ENCODE measurements at places on chromosomes 4 and X.

DNA sequence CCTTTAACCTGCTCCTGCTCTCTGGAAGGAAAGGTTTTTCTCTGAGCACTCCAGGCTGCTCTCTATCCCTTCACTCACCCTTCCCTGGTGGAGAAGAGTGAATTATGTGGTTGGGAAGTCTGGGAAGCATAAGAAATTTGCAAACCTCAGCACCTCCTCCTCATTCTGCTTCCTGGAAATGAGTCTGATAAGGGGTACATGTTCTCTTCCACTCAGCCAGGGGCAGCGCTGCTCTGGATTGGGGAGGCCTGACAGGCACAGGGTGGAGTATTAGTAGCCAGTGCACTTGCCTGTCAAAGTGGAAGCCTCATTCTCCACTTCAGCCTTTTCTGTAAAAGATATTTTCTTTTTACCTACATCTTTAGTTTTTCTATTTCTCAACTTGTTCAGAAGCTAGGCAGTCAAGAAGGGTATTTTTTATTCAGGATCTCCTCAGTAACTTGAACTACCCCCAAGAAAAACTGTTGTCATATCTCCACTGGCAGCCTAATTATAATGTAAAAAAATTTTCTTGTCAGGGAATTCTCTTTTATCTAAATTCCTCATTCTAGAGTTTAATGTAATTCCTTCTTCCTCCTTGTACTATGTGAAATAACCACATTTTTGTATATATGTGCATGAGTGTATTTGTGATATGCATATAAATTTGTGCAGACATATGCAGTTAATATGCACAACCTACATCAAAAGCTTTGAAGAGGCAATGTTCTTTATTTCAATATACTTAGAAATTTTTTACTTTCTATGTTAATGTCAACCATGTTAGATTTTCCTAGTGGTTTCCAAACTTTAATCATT is 15.3 kb downstream of the ADAMTS3 start:
- no peak for DNase-seq

GRCh38 chrX:2710041-2710840 is 19.1 kb downstream of the CD99 start:
- peak; percentile 85 for DNase-seq

- DNase-seq: no peak
These were observed 12.4 kb downstream of the TENM3 start for GRCh38 chr4:182255441-182256190.

DNA sequence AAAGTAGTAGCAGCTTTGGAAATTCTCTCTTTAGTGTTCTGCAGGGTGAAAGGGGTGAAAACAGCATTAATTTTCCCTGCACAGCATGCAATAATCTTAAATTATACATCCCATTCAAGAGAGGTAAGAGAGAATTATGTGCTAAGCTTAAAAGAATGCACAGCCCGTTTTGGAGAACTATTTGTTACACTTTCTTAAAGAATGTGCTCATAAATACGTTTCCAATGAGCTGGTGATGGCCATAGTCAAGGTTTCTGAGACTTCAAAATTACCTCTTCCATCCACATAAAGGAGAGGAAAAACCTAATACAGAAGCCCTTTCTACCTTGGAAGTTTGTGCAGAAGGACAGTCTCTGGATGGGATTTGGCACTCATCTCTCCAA is 766.7 kb upstream of the TENM3 start:
- no peak for DNase-seq

DNA sequence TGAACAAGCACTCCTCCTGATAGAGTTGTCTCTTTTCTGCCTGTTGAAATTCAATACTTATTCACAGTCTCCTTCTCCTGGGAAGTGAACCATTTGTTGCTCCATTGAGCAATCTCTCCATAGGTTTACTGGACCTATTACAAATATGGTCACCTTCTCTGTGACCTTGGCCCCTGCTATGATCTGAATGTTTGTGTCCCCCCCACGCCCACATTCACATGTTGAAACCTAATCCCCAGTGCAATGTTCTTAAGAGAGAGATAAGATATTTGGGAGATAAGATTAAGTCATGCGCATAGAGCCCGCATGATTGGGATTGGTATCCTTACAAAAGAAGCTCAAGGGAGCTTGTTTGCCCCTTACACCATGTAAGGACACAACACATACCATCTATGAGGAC is 54.1 kb upstream of the GABRE start:
- no peak for DNase-seq

GRCh38 chr4:168765726-168766125 is 244.3 kb downstream of the CBR4 start:
- DNase-seq: peak; percentile 81

DNA sequence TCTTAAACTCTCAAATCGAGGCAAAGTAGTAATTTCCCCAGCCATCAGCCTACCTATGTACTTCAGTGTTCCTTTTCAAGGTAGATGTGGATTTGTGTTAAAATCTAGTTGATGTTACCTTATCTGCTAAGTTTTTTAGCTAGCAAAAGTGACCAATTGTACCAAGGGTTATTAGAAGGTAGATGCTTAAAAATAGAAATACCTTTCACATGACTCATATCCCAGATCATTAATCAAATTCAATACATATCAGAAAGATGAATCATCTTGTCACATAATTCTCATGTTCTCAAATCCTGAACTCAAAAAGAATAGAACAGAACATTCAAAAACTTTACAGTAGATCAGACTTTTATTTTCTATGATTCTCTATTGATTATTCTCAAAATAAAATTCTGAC is 3.5 kb downstream of the ENAM start:
- peak; percentile 69 for DNase-seq

GRCh38 chr4:8694651-8695151 is 102.1 kb downstream of the CPZ start:
- no peak for DNase-seq

DNA sequence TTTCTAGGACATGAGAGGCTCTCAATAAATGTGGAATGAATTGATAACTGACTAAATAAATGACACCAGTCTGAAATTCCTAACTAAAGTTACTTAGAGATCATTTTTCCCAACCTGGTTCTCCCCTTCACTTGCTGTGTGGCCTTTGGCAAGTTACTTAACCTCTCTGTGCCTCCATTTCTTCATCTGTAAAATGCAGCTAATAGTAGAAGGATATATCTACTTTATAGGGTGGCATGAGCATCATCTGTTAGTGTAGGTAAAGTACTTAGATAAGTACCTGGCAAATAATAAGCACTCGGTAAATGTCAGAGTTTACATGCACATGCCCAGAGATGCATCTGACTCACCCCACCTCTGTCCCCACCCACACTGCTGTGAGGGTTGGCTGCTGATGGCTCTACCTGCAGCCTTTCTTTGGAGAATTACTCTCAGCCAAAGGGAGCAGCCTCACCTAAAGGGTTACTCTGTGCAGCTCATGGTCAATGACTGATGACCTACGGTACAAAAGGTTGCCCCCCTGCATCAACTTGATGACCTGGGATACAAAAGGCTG is 139.3 kb downstream of the CHIC2 start:
- no peak for DNase-seq

GRCh38 chr4:1465173-1466033 is 59.2 kb upstream of the NKX1-1 start:
- no peak for DNase-seq

DNA sequence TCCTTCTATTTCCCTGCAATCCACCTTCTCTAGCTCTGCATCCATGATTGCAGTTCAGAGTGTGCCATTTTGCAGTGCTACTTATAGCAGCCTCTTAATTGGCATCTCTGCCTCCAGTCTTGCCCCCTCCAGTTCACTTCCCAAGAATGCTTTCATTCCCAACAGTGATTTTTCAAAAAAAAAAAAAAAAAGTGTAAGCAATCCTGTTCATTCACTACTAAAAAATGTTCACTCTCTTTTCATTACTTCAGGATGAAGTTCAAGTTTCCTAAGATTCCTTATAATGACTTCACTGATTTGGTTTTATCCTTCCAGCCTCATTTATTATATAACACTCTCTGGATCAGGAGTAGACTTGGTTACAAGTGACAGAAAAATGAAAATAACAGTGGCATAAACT is 124.7 kb upstream of the LNX1 start:
- DNase-seq: no peak

DNA sequence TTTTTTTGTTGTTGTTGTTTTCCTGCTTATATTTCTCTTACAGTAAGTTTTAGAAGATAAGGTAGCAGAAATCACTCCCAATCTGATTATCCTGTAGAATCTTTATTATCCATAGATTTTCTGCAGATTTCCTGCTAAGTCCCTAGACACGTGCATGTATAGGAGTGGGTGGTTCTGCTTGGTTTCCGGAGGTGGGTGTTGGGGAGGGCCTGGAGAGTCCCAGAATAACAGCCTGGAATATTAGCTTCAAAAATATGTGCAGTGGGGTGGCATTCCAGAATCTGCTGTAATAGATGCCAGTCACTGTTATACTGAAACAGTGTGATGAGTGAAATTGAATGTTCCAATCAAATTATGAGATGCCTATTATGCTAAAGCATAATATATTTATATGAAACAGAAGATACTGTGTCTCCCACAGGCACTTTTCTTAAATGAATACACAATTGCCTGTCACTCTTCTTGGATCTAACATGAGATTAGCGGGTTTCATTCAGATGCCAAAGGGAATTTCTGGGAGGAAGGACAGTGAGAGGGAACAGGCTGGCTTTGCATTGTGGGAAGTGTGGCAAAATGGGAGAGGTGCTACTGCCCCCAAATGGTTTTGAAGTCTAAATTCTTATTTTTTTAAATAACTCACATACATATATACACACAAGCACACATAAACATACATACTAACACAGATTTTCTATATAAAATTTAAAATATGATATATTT is 37.6 kb downstream of the C4orf50 start:
- no peak for DNase-seq

DNA sequence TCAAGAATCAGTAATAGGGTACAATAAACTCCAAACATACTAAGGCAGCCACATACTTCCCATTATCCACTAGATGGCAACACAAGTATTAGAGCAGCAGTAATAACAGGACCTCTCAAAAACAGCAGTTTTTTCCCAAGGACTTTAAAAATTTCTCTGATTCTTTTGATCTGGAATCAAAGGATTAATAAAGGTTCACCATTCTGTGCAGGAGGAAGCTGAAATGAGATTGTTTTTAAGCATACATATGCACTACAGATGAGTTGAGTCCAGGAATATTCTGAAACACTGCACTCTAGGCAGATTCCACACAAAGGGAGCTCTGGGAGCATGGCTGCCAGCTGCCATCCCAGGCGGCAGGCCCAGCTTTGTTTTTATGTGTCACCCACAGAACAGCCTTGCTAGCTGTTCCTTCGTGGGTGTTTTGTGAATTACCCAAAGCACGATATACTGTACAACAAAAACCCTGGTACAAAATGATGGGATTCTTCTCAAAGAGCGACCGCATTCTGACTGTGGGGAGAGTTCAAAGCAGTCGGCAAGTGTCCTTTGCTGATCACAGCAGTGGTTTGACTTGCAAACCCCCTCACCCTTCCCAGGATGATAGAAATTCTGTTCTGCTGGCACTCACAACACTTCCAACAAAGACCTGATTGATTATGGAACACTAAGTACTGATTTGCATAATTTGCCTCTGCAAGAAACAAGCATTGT is 61.0 kb downstream of the STX18 start:
- DNase-seq: peak; percentile 37

- no peak for DNase-seq
These were observed 16.1 kb upstream of the SAT1 start for GRCh38 chrX:23766650-23767551.

GRCh38 chrX:8684201-8684965 is 47.6 kb downstream of the ANOS1 start:
- DNase-seq: no peak

DNA sequence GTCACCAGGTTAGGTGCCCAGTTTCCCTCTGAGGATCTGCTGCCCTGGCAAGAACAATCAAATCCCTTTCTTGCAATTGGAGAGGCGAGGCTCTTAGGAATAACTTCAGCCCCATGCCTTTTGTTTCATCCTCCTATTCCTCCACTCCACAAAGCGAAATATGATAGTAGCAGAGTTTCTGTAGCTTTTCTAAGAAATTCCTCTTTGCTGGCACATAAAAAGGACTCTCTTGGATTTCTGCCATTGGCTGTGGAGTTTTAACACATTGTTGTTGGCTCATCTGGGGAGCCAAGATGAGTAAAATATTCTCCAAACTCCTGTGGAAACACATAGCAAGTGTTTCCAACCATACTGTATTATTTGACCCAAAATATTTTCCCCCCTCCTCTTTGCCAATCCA is 11.0 kb upstream of the ADGRG2 start:
- peak; percentile 42 for DNase-seq

GRCh38 chrX:264634-265455 is 16.3 kb upstream of the PLCXD1 start:
- peak; percentile 67 for DNase-seq

DNA sequence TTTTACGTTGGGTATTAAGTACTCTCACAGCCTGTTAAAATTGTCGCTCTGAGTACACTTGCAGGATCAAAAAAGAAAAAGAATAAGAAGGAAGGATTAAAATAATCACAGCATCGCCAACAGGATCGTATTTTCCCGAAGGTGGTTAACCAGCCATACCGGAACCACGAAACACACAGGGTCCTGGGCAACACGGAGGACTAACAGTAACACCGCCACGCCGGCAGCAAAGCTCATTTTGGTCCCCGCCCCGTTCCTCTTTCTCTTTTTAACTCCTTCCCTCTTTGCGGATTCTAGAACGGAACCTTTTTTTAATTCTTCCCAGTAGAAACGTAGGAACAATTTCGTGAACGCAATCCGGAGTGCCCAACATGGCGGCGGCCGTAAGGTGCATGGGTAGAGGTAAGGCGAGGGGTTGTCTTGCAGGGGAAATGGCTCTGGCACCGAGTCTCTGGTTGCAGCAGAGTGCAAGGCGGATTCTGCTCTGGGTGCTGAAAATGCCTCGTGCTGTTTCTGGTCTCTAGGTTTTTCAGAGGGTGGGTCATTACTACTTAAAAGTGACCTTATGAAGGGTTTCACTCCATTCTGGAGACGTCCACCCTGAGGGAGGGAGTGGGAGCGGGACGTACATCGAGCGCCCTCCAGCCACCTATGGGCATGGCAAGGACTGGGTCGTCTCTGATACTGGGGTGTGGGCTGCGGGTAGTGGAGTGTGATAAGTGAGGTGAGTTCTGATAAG is at the start of gene MRPL1:
MRPL1 (plus strand) TSS at position 353 of the 739 bp plus-strand sequence; CDS start at position 372, 19 bp downstream.
- peak; percentile 98 for DNase-seq

DNA sequence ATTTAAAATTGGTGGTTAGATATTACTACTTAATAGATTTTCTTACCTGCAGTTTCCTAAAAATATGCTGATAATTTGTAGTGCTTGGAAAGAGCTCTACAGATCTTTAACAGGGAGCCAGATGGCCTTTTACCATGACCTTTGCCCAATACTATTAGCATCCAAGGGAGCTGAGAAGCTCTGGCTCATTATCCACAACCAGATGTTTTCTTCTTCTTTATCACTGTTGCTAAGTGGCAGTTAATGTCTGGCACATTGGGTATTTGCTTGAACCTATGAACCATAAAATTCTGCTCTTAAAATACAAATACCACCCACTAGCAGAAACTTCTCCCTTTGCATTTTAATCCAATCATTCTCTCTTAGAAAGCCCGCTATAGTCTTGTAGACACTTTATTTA is 1480.3 kb downstream of the C4orf33 start:
- no peak for DNase-seq

- peak; percentile 10 for DNase-seq
These were observed 94.5 kb downstream of the SRPX start for GRCh38 chrX:38126179-38126578.

All from cardiac fibroblast (primary cell).